Hematopoietic multipotent progenitor cell treated with erythropoietin and hydrocortisone succinate and interleukin-3 and kit ligand, for 8 days (in vitro differentiated cells): ENCODE measurements at places on chromosomes 5 and 9.

GRCh38 chr5:73273379-73274050 is 100.5 kb downstream of the TMEM174 start:
- DNase-seq: no peak

- DNase-seq: no peak
Observed at GRCh38 chr5:56456002-56456401, 222.9 kb upstream of the ANKRD55 start.

GRCh38 chr9:126642010-126642744 is 28.4 kb downstream of the LMX1B start:
- DNase-seq: no peak

GRCh38 chr5:178535299-178536175 is 54.7 kb downstream of the COL23A1 start:
- DNase-seq: peak; percentile 98

DNA sequence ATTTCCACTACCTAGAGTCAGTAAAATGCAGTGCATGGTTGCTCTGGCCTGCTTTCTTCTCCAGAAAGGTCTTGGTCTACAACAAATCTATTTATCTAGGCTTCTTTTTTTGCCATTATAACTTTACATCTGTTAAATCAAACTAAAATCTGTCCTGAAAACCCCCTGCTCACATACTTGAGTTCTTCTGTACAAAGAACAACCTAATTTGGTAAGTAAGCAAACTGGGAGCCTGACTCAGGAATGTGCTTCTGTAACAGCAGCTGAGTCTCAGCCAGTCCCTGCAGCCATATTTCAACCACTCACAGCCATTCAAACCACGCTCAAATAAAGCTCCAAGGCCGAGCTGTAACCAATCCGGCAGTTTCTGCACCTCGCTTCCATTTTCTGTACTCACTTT is 95.8 kb downstream of the PLPP1 start:
- DNase-seq: no peak

- no peak for DNase-seq
Observed at GRCh38 chr9:112852741-112853504, 37.8 kb downstream of the SLC46A2 start.

DNA sequence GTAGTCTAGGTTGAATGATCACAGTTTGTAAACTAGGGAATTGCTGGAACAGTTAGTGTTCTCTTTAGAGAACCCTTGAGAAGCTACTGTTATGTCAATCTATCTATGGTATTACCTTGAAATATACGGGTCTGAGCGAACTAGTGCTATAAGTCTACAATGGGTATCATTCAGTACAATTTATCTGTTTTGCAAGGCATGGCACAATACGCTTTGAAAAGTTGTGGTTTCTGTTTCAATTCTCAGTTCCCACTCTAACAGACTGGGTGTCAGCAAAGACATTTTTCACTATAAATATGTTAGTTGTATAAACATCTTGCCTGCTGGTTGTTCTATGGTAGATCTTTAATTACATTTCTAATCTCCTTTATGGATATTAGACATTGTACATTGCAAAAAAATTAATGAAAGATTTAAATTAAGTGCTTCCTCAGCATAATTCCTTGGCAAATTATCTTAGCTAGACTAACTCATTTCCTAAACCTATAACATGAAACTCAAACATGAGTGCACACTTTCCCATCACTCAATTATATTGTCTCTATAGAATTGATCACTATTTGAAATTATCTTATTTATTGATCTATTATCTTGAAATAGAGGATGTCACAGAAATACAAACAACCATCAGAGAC is 24.9 kb upstream of the SLCO6A1 start:
- DNase-seq: no peak

DNA sequence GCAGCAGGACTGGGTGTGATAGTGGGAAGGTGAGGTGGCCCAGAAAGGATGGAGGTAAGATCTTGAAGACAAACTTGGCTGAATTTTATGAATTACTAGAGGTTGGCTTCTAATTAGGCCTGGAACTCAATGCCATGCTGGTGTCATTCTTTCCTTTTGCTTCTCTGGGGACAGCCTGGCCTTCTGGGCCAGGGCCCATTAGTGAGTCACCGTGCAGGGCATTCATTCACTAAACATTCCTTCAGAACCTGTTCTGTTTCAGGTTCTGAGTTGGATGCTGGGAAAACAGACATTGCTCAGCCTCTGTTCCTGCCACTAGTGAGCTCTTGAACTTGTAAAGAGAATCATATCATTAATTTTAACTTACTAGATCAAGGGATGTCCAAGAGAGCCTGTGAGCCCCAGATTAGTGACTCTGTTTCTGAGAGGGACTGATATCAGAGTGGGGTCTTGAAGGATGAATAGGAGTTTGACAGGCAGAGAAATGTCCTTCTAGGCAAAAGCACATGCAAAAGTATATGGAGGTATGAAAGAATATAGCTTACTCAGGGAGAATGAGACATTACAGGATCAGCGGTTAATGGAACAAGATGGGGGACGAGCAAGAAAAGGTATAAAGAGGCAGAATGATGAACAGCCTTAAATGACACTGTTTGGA is 66.5 kb downstream of the LHX2 start:
- DNase-seq: no peak

DNA sequence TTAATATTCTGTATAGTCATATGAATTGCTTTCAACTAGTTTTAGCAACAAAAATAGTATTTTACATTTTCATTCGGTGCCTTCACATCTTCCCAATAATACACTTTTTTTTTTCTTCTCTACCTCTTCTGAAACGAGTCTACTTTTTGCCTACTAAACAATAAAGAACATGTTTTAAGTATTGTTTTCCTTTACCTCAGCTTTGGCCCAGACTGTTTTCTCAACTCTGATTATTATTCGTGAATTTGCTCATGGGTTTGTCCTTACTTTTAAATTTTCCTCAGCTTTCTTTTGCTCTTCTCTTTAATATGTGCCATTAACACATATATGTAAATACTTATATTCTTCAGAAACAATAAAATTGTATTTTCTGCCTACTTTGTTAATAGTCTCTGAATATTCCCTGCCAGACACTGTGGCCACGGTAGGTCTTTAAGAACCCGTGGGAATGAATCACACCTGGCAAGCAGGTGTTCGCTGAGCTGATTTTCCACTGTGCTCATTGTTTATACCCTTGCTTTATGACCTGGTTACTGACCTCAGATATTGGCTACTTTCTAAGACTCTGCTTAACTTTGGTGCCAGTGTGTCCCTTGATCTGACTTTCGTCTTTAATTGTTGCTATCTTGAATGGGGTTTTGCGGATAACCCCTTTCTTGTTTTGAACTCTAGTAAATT is 49.1 kb downstream of the FAM170A start:
- no peak for DNase-seq

- peak; percentile 28 for DNase-seq
Observed at GRCh38 chr9:78298046-78298765, 1.3 kb downstream of the PSAT1 start.

DNA sequence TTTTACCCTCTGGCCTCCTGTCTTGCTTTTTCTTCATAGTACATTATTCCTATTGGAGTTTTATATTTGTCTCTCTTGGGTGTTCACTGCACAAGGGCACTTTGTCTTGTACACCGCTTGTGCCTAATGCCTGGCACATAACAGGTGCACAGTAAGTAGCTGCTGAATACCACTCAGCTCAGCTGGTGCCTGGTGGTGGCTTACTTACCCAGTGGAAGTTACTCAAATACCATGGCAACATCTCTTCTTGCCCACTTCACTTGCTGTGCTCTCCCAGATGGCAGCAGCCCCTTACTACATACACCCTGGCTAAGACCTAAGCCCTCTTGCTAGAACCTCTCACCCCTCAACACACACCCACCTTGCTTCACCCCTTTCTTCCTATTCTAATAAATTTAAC is 11.3 kb upstream of the SKP1 start:
- DNase-seq: no peak

- DNase-seq: no peak
Observed at GRCh38 chr5:33927685-33928084, 8.5 kb upstream of the RXFP3 start.

GRCh38 chr5:141740885-141741284 is 58.9 kb upstream of the ARAP3 start:
- DNase-seq: no peak

GRCh38 chr9:35619800-35620158 is 1.6 kb upstream of the CD72 start:
- no peak for DNase-seq

DNA sequence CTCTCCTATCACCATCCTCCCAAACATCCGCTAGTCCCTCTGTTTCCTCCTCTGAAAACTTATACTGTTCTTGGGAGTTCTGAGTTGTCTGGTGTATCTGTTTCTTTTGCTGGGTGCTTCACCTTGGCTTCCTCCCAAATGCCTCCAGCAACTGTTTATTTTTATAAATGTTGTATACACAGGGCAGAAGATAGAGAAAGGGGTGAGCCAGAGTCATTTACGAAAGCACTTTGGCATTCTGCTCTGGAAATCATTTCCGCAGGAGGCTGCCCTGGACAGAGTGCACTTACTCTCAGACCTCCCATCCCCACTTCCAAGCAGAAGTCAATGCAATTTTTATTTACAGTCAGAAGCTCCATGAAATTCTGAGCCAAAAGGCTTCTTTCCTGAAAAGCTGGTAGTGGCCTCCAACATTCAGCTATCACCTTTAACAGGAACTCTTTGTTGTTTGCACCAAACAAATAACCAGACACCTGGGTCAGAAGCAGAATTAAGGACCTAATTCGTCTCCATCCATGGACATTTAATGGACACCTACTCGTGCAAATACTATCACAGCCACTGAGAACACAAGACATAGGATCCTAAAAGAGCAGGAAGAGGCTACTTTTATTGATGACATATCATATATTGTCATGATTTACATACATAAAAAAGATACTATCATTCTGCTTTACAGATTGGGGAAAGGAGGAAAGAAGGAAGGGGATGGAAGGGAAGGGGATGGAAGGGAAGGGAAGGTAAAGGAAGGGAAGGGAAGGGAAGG is 229.5 kb upstream of the PAPPA start:
- no peak for DNase-seq

DNA sequence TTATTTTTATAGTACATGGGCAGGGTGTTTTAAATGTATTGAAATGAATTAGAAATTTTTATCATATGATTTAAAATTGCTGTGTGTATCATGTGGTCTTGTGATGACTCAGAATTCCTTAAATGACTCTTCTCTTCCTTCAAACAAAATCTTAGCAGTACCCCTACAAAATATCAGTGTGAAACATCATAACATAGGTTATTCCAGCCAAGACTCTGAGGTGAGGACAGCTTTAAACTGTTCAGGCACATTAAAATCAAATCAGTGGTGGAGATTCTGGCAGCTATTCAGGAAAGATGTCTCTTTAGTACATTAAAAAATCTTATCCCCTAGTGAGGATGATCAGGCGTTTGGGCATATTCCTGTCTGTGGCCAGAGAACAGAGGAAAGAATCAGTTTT is 174.0 kb downstream of the MAN2A1 start:
- DNase-seq: no peak

DNA sequence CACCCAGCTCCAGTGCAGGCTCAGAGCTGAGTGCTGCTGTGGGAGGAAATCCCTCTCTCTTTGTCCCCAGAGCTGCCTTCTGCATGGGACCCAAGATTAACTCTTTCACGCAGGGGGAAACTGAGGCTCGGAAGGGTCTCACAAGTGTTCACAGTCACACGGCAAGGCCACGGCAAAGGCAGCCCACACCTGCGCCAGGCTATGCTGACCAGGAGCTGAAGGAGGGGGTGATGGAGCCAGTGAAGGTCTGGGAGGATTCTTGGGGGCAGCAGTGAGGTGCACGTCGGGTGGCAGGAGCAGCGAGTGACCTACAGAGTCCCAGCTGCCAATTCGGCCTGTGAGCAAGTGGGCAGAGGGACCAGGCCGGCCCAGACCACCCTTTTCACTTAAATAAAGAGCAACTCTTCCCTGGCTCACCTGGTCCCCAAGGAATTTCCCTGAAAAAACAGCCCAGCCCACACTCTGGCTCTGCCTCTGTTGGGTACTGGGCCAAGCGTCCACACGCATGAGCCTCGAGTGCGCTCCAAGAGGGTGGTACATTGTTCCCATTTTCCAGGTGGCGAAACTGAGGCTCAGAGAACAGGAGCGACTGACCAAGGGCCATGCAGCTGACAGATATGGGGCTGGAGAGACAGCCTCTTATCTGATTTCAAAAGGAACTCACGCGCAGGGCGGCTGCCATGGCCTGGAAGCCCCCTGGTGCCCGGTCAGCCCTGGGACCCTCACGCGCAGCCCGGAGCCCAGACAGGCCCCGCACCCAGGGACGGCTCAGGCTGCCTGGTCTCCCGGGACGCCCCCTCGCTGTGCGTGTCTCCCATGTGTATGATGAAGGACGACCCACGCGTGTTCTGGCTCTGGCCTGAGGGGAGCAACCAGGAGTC is 28.2 kb downstream of the SARDH start:
- no peak for DNase-seq

DNA sequence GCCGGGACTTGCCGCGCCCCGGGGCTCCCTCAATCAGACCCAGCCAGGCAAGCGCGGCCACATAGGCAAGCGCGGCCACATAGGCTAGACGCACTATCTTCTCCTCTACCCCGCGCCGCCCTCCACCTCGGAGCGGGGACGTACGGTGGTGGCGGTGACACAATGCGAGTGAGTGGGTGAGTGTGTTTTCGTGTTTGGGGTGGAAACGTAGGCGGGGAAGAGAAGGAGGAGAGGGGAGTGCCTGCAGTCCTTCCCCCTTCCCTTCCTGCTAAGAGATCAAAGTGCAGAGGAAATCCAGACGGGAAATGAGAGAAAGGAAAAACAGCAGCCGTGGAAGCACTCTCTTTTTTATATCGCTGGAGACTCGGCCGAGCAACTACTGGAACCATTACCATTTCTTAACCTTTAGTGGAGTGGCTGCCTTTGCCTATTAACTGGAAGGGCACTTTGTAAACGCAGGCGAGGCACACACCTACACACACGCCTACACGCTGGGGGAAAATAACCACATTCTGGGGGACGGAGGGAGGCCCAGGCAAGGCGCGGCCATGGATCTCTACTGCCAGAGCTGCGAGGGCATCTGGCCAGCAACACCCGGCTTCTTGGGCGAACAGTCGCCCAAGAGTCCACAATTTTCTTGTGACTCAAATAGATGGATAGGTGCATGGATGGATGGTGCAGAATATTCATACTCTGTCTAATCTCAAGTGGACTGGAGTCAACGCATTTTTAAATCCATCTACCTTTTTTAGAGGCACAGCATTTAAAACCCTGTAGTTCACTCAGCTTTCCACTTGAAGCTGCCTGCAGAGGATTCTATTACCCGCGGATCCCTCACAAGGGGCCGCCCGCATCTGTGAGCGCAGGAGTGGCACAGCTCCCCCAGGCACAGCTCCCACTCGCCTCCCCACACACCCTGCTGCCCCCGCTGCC is 2.1 kb downstream of the EDIL3 start:
- no peak for DNase-seq

- no peak for DNase-seq
Observed at GRCh38 chr5:130096483-130096882, 192.2 kb downstream of the CHSY3 start.

GRCh38 chr5:134289509-134290113 is 63.7 kb upstream of the PPP2CA start:
- DNase-seq: peak; percentile 79

- DNase-seq: peak; percentile 77
Observed at GRCh38 chr5:142699184-142699720, 13.4 kb upstream of the FGF1 start.

- no peak for DNase-seq
Observed at GRCh38 chr5:11715461-11716196, 188.6 kb downstream of the CTNND2 start.
